CD8-positive, alpha-beta memory T cell (primary cell): ENCODE measurements at places on chromosomes 11 and 22. TPM values are rescaled to one million over a fixed set of nuclear protein-coding genes. Genes with fewer than 3 reads are reported as not detected.

The SPTBN2 gene
- 0.84 TPM for total RNA-seq

The SMTNL1 gene
- total RNA-seq: not detected

The GNG3 gene
- not detected for total RNA-seq

DNA sequence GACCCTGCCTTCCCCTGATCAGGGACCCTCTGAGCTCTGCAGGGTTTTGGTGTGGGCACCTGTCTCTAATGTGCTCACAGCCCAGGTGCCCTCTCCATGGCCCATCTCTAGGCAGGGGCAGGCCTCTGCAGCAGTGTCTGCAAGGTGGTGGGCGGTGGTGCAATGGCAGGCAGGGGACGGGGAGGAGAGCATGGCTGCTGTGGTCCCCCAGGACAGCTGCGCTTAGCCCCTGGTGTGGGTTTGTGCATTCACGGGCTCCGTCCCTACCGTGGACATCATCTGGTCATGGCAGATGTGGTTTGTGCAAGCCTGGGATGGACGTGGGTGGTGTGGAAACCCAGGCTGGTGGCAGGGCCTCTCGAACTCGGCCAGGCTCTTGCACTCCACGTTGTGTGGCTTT lies 443.1 kb downstream of the TBC1D22A start:
- H3K27ac ChIP-seq: no peak overlapping the region
- no peak overlapping the region for H3K4me3 ChIP-seq
- no peaks in the 10 kb centered on the region for H3K36me3 ChIP-seq

DNA sequence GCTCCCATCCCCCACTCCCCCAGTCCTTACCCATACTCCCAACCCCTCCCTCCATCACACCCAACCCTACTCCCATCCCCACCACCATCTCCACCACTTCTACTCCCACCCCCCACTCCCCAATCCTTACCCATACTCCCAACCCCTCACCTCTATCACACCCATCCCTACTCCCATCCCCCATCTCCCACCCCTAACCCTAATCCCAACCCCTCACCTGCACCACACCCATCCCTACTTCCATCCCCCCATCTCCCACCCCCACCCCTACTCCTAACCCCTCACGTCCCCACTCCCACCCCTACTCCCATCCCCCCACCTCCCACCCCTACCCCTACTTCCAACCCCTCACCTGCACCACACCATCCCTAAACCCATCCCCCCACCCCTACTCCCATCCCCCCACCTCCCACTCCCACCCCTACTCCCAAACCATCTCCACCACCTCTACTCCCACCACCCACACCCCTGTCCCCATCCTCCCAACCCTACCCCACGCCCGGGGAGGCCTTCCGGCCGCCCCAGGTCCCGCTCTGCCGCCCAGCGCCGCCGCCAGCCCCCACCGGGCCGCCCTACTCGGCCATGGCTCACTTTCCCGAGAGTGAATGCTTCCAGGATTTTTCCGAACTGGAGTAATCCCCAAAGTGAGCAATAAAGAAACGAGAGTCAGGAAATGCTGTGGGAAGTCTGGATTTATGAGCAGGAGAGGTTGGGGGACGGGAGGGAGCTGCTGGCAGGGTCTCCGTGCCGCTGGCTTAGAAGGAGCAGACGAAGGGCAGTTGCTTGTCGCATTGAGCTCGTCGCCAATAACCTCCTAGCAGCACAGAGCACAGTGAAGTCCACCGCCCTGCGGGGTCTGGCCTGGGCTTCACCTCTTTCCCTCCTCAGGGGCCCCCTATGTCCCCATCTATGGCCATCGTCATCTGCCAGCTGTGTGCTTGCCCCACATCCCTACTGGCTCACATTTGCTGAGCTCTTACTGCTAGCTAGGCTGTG lies 4.6 kb downstream of the PRG3 start:
- H3K36me3 ChIP-seq: no peaks in the 10 kb centered on the region
- DNase-seq: no peak
- H3K4me1 ChIP-seq: no peaks in the 10 kb centered on the region
- H3K4me3 ChIP-seq: no peak overlapping the region
- no peak overlapping the region for H3K27ac ChIP-seq

DNA sequence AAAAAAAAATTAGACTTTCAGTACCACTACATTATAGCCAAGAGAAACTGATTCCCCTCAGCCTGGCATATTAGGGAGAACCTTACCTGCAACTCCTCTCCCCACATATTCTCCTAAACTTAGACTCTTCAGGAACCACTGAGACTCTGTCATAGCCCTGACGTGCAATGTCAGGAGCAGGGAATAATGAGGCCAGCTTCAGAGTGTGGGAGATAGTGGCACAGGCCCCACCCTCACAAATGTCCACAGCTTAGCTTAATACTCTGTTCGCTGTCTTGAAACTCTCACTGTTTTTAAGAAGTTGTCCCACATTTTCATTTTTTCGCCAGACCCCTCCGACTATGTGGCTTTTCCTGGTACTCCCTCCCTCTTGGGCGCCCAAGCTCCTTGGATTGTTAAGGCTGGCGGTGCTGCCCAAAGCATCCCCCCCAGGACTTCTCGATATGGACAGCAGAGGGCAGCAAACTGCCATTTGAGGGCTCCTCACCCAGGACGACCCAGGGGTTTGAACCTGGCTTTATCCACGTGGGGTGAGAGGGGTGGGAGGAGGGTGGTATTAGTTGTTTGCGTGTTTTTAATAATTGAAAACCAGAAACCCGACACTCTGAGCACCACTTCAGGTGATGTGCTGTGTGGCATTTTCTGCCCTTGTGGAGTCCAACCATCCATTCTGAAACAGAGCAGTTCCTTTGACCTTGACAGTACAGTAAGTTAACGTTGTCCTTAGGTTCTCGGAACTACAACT lies 45.2 kb upstream of the RASSF10 start:
- no peaks in the 10 kb centered on the region for H3K4me1 ChIP-seq
- H3K27me3 ChIP-seq: no peaks in the 10 kb centered on the region
- H3K27ac ChIP-seq: no peak overlapping the region
- peak; percentile 17 for DNase-seq
- H3K4me3 ChIP-seq: no peak overlapping the region

GRCh38 chr11:2716376-2717095 lies 16.7 kb upstream of the KCNQ1OT1 start:
- no peak overlapping the region for H3K27ac ChIP-seq
- no peak overlapping the region for H3K4me3 ChIP-seq
- no peaks in the 10 kb centered on the region for H3K4me1 ChIP-seq
- H3K36me3 ChIP-seq: no peaks in the 10 kb centered on the region
- no peaks in the 10 kb centered on the region for H3K27me3 ChIP-seq
- DNase-seq: no peak

- no peak overlapping the region for H3K4me3 ChIP-seq
- no peaks in the 10 kb centered on the region for H3K27me3 ChIP-seq
- no peak for DNase-seq
Measured at GRCh38 chr11:62295504-62295903, 3.4 kb downstream of the SCGB1D4 start.

- no peak for DNase-seq
- H3K27me3 ChIP-seq: no peaks in the 10 kb centered on the region
- peak overlapping the region; percentile 61 for H3K27ac ChIP-seq
- no peaks in the 10 kb centered on the region for H3K36me3 ChIP-seq
- no peak overlapping the region for H3K4me3 ChIP-seq
- H3K4me1 ChIP-seq: peaks cover 53% of the 10 kb centered on the region
Measured at GRCh38 chr22:39171623-39172264, 19.3 kb upstream of the CBX7 start.

GRCh38 chr22:33639588-33640254 lies 280.6 kb downstream of the LARGE1 start:
- H3K27ac ChIP-seq: no peak overlapping the region
- H3K27me3 ChIP-seq: no peaks in the 10 kb centered on the region
- DNase-seq: no peak
- no peaks in the 10 kb centered on the region for H3K36me3 ChIP-seq

DNA sequence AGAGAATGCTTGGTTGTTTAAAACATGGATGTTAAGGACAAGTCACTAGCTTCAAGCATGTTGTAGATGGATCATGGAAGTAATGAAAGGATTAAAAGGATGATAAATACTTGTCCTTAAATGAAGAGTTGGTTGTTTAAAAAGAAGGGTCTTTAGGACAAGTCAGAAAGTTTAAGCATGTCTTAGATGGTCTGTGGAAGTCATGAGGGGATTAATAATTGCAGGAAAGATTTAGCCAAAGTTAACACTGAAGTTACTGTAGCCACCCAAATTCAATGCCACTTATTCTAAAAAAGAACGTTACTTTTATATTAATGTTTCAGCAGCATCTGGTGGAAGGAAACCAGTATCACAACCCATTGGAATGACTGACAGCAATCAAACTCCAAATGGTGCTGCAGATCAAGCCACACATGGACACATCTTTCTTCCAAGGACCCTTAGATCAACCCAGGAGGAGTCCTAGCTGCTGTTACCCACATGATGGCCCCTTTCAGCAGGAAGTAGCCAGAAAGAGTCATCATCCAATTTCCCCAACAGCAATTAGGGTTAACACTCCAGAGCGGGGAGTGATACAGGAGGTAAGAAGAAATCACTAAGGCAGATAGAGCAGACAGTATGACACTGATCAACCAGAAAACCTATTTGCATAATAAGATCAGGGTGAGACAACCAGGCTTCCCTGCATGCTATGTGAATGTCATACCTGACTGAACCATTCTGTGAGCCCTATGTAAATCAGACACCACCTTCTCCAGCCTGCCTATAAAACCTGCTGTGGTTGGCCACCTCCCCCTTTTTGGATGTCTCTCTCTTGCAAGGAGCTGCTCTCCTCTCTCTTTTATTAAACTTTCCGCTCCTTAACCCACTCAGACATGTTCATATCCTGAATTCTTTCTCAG lies 88.4 kb upstream of the GNAZ start:
- DNase-seq: no peak
- no peaks in the 10 kb centered on the region for H3K27me3 ChIP-seq
- H3K27ac ChIP-seq: no peak overlapping the region
- H3K4me3 ChIP-seq: no peak overlapping the region

GRCh38 chr11:96162816-96163499 lies 180.0 kb downstream of the MAML2 start:
- no peak for DNase-seq
- no peak overlapping the region for H3K27ac ChIP-seq
- no peaks in the 10 kb centered on the region for H3K36me3 ChIP-seq

DNA sequence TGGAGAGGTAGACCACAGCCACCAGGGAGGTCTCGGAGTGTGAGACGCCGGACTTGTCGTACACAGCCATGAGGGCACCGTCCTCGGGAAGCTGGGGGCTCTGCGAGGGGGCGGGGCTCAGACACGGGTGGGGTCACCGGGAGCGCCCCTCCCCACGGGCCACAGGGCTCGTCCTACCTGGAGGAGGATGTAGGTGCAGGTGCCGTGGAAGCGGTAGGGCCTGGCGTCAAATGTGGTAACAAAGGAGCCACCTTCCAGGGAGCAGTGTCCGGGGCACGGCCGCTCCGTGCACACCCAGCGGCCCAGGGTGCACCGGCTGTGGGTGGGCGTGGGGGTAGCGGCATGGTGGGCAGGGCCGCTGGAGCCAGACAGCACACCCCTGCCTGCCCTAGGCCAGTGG lies 7.5 kb downstream of the MUC6 start:
- DNase-seq: no peak
- H3K4me1 ChIP-seq: no peaks in the 10 kb centered on the region
- no peak overlapping the region for H3K4me3 ChIP-seq
- H3K36me3 ChIP-seq: no peaks in the 10 kb centered on the region
- H3K27ac ChIP-seq: no peak overlapping the region
